HepG2 (cell line): ENCODE measurements at places on chromosomes 1 and 21. TPM values are rescaled to one million over a fixed set of nuclear protein-coding genes. Genes with fewer than 3 reads are reported as not detected.

Gene GATAD2B
- total RNA-seq, result 3.2 and 5.3 TPM in 2 replicates

Gene ANGPTL7
- not detected in 2 replicates for total RNA-seq

Gene ARPC5
- 106 and 148 TPM in 2 replicates for total RNA-seq

DNA sequence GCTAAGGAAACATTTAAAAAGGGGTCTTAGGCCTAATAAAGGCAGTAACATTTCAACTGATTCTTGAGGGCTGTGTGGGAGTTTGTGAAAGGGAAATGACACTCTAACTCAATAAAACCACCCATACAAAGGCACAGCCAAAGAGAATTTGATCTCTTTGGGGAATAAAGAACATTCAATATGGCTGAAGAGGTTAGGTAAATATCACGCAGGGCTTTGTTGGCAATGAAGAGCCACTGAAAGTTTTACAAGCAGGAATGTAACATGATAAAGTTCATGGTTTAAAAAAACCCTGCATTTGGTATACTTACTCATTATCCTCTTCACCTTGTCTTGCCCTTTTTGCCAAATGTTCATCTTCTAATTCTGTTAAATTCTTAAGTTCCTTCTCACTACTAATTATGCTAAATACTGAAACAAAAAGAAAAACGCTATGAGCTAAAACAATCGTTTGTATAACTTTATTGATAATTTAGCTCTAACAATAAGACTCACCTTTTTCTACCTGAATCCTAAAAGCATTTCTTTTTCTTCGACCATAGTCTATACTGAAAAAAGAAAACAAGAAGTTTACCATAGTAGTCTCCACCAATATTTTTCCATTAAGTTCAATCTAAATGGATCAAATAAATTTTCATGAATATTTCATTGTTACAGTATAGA, 12.5 kb downstream of the NVL start:
- no peaks in the 10 kb centered on the region for H3K4me1 ChIP-seq
- no peak overlapping the region for H3K4me3 ChIP-seq
- DNase-seq, result no peak
- no peaks in the 10 kb centered on the region; the same call in 1 of the 2 replicates for H3K36me3 ChIP-seq

DNA sequence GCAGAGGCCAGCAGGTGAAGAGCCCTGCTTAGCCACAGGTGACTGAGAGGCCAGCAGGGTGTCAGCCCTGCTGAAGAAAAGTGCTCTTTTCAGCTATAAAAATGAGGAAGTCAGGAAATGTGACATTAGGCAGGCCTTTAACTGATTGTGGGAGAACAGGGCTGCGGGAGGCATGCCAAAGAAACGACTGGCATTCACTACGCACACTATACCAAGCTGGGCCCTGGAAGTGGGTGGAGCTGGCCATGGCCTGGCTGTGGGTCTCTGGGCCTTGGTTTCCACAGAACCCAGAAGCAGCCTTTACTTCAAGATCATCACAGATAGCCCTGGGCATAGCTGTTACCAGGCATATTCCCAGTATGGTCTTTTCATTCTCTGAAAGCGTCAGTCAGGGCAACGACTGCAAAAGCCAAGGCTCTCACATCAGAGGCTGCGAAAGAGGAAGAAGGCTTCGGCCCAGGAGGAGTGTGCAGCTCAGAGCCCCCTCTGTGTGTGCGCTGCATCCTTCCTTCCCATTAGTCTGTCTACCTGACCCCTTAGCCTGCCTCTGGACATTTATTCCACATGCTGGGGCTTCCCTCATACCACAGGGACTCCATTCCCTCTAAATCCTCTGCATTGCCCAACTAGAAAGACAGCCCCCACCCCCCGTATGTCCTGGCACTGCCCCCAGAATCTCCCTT, 14.3 kb downstream of the SLC2A1 start:
- no peaks in the 10 kb centered on the region for H3K27me3 ChIP-seq
- DNase-seq, result no peak
- H3K4me1 ChIP-seq, result peaks cover 100% of the 10 kb centered on the region
- no peak overlapping the region for H3K27ac ChIP-seq
- peaks cover 52% of the 10 kb centered on the region for H3K36me3 ChIP-seq
- no peak overlapping the region for H3K4me3 ChIP-seq

DNA sequence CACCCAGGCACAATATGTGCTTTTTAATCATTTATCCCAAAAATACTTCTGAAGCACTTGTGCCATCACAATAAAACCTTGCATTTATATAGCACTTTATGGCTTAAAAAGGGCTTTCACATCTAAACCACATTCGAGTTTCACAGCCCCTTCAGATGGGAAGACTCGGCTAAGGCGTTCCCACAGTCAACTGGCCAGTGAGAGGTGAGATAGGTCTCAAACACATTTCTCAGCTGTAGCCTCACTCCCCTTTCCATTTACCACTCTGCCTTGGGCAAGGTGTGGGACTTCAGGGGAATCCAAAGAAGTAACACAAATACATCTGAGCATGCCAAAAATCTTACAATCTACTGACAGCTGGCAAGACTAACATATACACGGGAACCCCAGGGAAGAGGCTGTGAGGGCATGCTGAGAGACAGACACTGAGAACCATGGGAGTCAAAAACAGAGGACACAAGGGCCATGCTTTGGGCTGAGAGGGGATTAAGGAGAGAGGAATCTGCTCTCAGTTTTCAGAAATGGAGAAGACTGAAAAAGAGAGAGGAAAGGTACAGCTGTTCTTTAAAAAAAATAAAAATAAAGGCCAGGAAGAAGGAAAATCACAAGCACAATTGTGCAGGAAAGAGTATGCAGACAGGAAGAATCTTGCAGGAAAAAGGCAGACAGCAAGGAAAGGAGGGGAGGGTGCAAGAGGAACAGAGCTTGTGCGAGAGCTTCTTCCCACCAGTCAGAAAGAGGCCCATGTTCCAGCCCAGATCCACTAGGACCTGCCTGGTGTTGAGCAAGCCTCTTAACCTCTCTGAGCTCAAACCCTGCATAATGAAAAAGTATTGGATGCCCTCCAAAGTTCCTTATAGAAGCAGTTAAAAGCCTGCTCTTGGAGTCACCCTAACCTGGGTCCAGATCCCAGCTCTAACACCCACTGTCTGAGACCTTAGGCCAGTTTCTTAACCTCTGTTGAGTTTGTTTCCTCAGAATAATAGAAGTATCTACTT, 73.5 kb downstream of the JAK1 start:
- no peak overlapping the region for H3K27ac ChIP-seq
- H3K4me3 ChIP-seq, result no peak overlapping the region
- no peak for DNase-seq
- H3K27me3 ChIP-seq, result no peaks in the 10 kb centered on the region

- no peaks in the 10 kb centered on the region for H3K27me3 ChIP-seq
- no peak for DNase-seq
- H3K27ac ChIP-seq, result no peak overlapping the region
- H3K36me3 ChIP-seq, result no peaks in the 10 kb centered on the region
- no peaks in the 10 kb centered on the region for H3K4me1 ChIP-seq
Observed at GRCh38 chr1:59115865-59116264, 181.0 kb upstream of the FGGY start.

DNA sequence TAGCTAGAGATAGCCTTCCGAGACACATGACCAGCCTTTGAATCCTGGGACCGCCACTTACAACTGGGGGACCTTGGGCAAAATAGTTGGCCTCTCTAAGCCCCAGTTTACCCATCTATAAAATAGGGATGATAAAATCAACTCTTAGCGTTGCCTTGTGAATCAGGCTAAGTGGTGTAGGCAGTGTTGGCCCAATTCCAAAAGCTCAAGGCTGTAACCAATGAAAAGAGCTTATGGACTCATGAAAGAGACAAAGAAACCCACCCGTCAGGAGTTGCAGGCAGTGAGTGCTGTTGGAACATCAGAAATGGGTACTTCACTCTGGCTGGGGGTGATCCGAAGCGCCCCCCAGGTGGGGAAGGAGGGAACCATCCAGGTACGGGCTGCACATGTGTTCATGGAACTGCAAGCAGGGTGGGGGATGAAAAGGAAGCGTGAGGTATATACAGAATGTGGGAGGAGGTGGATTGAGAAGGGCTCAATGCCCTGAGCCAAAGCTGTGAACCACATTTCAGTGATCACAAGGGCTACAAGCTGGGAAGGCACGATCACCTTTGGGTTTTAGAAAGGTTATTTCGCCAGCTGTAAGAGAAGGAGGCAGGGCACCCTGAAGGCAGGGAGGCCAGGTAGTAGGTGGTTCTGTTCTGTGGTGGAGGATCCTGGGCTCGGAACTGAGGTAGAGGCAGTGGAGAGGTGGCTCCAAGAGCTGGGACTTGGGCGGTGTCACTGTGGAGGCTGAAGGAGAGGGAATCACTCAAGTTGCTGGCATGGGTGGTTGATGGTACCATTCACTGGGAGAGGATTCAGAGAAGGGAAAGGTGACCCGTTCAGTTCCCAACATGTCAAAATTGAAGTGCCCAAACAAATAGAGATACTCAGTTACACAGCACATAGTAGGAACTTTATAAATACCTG, 11.4 kb upstream of the KIAA1614 start:
- H3K4me3 ChIP-seq, result no peak overlapping the region
- H3K27ac ChIP-seq, result no peak overlapping the region
- no peaks in the 10 kb centered on the region for H3K4me1 ChIP-seq
- H3K27me3 ChIP-seq, result no peaks in the 10 kb centered on the region; the same call in 1 of the 2 replicates
- DNase-seq, result no peak
